Renal pelvis (tissue), 12 donors: ENCODE measurements at places on chromosomes 7 and 10. TPM values are rescaled to one million over a fixed set of nuclear protein-coding genes. Genes with fewer than 3 reads are reported as not detected.

CALU gene
- 202 TPM for polyA plus RNA-seq

FBXO24 gene
- 2.3 TPM for polyA plus RNA-seq

GIMAP2 gene
- polyA plus RNA-seq, result 7.2 TPM

CYP2E1 gene
- polyA plus RNA-seq, result 2.4 TPM

PNLIPRP3 gene
- polyA plus RNA-seq, result not detected

HTR5A gene
- not detected for polyA plus RNA-seq

SRI gene
- 148 TPM for polyA plus RNA-seq

PMPCB gene
- 103 TPM for polyA plus RNA-seq

FOXL3 gene
- not detected for polyA plus RNA-seq

MAT1A gene
- 1.0 TPM for polyA plus RNA-seq

TRIM50 gene
- polyA plus RNA-seq, result 0.24 TPM

HACD1 gene
- polyA plus RNA-seq, result 13.1 TPM

C10orf53 gene
- polyA plus RNA-seq, result not detected

EPO gene
- 0.34 TPM for polyA plus RNA-seq

ITPRID1 gene
- polyA plus RNA-seq, result not detected

AMPH gene
- 13.4 TPM for polyA plus RNA-seq

ZNF488 gene
- polyA plus RNA-seq, result 5.7 TPM

HTRA1 gene
- polyA plus RNA-seq, result 156 TPM

LOXL4 gene
- polyA plus RNA-seq, result 2.8 TPM

STEAP1 gene
- polyA plus RNA-seq, result 14.0 TPM

IQCE gene
- polyA plus RNA-seq, result 22.3 TPM
